Dermis microvascular lymphatic vessel endothelial cell (primary cell): ENCODE measurements at places on chromosomes 7 and 10. TPM values are rescaled to one million over a fixed set of nuclear protein-coding genes. Genes with fewer than 3 reads are reported as not detected.

DNA sequence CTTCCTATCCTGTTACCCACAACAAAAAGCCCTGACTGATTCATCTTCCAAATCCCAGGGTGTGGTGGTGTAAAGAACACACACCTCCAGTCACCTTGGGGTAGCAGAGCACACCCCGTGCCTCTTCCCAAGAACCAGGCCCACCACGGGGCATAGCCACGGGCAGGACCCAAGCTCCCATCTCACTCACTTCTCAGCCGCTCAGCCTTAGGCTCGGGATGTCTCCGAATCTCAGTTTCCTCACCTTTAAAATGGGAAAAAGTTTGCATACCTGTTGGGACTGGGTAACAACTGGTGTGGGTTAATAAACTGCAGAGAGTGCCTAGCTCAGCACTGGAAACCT lies 139.0 kb downstream of the FGFR2 start:
- no peak for DNase-seq

Gene SGPL1
- 9.4 and 15.9 TPM in 2 replicates for total RNA-seq

DNA sequence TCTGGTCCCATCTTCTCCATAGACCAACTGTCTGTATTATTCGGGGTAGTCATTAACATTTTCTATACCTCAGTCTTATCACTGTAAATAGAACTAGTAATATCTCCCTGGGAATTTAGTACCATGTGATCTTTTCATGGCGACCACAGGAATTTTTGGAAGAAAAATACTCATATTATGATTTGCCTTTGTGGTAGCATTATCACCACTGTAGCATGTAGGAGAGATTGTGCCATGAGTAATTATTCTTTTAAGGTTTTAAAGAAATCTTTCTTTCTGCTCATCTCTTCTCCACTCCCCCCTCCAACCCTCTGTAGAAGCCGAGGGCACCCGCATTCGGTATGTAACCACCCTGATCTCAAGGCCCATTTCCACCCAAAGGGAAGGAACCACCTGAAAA lies 25.0 kb downstream of the ZNF365 start:
- DNase-seq: no peak

GRCh38 chr10:34861293-34862021 lies 46.4 kb upstream of the PARD3 start:
- no peak for DNase-seq
